ENCODE measurements at places on chromosomes 6 and 20.
A peak's percentile ranks its signal among the peaks of the same experiment; 100 is the strongest.

DNA sequence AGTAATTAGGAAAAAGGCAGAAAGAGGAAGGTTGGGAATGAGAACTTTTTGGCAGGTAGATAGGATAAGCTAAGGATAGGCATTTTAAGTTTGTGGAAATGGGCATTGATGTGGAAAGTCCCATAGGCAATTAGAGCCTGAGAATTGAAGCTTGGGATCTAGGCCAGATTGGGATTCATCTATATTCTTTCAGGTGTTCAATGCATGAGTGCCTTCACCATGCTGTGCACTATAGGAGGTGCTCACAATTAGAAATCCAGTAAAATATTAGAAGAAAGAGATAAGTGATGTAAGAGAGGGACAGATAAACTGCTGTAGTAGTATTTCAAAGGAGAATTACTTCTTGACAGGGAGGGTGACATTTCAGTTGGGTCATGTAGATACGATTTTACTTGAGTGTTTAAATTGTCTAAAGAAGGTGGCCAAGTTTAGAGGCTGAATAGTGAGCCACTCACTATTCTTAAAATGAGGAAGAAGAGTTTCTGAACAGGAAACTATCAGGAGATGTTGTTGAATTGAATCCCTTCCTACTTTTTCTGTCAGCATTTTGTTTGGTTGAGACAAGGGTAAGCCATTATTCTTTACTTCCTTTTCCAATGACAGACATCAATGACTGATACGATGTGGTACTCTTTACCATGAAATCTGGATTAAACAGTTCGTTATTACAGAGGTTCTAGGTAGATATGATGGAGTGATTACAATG lies 31.0 kb upstream of the CTAGE9 start:
- no peak for DNase-seq

GRCh38 chr6:35327349-35328027 lies 14.9 kb upstream of the PPARD start:
- peak; percentile 38 for DNase-seq

- no peak for DNase-seq
These were observed 26.6 kb upstream of the EDN3 start for GRCh38 chr20:59273739-59274357.

GRCh38 chr6:88705601-88706000 lies 257.8 kb downstream of the RNGTT start:
- no peak for DNase-seq

DNA sequence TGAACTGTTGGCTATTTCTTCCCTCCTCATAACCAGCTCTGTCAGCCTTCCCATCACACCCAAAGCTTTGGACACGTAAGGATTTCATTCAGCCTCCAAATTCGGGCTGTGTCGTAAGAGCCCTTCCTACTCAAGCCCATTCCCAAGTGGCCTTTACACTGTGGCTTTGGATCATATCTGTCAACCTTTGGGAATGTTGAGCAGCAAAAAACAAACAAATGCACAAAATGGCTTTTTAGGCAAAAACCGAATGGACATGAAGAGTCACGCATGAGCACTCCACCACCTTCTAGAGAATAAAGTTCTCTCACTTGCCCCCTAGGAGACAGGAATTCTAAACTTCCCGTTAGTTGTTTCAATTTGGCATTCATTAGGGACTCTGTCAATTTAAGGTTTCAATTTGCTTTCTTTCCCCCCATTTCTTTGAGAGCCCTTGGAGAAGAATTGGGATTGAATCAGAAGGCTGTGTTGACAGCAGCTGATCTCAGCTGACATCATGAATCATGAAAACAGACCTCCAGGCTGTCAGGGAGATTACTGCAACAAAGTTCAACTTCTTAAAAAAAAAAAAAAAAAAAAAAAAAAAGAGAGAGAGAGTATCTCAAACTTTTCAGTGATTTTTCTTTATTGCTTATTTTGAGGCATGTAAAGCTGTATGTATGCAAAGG lies 110.3 kb downstream of the BCAS1 start:
- no peak for DNase-seq

DNA sequence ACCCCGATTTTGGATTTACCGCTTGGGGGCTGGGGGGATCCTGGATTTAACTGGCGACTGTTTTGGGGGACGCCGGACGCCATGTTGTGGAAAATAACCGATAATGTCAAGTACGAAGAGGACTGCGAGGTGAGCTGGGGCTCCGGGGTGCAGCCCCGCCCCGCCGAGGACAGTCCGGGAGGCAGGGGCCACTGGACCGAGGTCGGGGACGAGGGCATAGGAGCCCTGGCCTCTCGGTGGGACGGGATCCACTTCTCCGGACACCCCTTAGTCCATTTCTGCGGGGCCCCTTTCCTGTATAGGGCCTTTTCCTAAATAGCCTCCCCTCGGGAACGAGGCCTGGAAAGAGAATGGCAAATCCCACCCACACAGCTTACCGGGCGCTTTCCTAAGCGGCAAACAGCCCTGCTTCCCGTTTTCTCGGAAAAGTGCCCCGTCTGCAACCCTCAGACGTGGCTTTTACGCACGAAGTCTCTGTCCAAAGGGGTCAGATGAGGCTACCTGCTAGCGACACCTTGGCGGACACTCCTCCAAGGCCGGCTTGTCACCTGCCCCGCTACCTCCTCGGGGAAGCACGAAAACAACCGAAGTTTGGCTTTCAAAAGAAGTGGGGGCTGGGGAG lies 469 bp downstream of the TFAP2C start:
- DNase-seq, result no peak

Data from activated naive CD4-positive, alpha-beta T cell (primary cell).